Stimulated activated CD8-positive, alpha-beta memory T cell treated with anti-CD3 and anti-CD28 coated beads, Interleukin-7, amount 100 ng/mL, for 4 hours (primary cell): ENCODE measurements at places on chromosomes 5 and 9.

- DNase-seq = no peak
Observed at GRCh38 chr9:128061275-128061960, 5.7 kb downstream of the NAIF1 start.

GRCh38 chr9:112034216-112034611 lies 137.6 kb downstream of the UGCG start:
- no peak for DNase-seq

- no peak for DNase-seq
Observed at GRCh38 chr5:97133101-97133500, 9.3 kb downstream of the LIX1 start.

DNA sequence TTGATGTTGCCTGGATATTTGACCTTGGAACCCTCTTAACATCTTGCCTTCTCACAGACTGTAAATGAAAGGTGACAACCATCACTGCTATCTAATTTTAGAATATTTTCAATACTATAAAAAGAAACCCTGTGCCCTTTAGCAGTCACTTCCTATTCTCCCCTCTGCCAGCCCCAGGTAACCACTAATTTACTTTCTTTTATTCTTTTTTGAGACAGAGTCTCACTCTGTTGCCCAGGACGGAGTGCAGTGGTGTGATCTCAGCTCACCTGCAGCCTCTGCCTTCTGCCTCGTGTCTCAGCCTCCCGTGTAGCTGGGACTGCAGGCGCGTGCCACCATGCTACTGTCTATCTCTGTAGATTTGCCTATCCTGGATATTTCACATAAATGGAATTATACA lies 43.6 kb downstream of the FRMPD1 start:
- no peak for DNase-seq

DNA sequence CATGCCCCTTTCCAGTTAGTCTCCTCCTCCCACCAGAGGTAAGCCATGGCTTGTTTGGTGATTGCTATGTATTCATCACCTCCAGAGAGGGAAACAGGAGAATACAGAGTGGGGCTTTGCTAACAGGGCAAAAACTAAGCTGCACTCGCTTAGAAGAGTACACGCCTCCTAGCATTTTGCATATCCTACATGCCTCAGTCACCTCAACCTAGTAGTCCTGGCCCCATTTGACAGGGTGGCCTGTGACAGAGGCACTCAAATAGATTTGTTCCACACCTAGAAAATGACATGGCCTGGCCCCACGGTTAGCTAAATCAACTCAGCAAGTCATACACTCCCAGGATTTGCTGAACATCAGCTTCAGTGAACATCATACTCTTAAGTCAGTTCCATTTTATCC lies 90.7 kb downstream of the CYFIP2 start:
- no peak for DNase-seq

DNA sequence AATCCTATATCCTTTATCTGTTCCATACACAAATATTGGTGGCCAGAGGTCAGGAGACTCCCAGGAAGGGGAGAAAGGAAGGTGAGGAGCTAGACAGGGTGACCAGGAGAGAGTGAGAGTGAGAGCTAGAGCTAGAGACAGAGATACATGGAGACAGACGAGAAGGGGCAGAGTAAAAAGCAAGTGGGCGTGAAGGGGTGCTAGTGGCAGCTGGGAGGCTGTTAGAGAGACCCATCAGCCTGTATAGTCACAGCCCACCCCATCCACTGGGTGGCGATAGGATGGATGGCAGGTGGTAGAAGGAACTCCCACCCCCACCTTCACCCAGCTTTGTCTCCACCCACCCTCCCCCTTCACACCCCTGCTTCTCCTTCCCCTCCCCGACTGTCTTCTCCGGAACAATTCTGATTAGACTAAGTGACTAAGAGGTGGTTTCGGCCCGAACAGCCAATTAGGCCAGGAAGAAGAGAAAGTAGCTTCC lies 32.8 kb downstream of the PCDH1 start:
- DNase-seq = peak; percentile 21
